ENCODE measurements at places on chromosomes 2 and 18. TPM values are rescaled to one million over a fixed set of nuclear protein-coding genes. Genes with fewer than 3 reads are reported as not detected.

Gene SERPINB13
- not detected for total RNA-seq

- no peaks in the 10 kb centered on the region for H3K36me3 ChIP-seq
- H3K27ac ChIP-seq: no peak overlapping the region
- peak overlapping the region; percentile 51 for H3K4me3 ChIP-seq
- H3K4me1 ChIP-seq: peaks cover 18% of the 10 kb centered on the region
Measured at GRCh38 chr2:26172189-26172870, 558 bp upstream of the GAREM2 start.

DNA sequence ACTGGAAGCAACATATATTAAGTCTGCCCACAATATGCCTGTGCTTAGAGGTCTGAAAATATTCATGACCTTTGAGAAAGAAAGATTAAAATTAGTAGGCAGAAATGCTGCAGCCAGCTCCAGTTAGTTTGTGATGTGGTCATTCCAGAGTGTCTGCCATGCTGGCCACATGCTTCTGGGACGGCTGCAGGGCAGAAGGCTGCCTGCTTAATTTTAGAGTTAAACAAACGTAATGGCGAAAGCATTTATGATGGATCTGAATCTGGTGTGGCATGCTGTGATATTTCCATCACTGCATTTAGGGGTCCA is 95.4 kb downstream of the FHOD3 start:
- no peak overlapping the region for H3K4me3 ChIP-seq
- H3K36me3 ChIP-seq: no peaks in the 10 kb centered on the region
- no peak overlapping the region for H3K27ac ChIP-seq
- H3K27me3 ChIP-seq: no peaks in the 10 kb centered on the region
- no peak for DNase-seq
- H3K4me1 ChIP-seq: peaks cover 11% of the 10 kb centered on the region

GRCh38 chr2:45242161-45242741 is 233.0 kb upstream of the SIX2 start:
- H3K4me3 ChIP-seq: no peak overlapping the region
- no peaks in the 10 kb centered on the region for H3K36me3 ChIP-seq
- peaks cover 21% of the 10 kb centered on the region for H3K4me1 ChIP-seq
- H3K27ac ChIP-seq: no peak overlapping the region
- H3K27me3 ChIP-seq: no peaks in the 10 kb centered on the region

DNA sequence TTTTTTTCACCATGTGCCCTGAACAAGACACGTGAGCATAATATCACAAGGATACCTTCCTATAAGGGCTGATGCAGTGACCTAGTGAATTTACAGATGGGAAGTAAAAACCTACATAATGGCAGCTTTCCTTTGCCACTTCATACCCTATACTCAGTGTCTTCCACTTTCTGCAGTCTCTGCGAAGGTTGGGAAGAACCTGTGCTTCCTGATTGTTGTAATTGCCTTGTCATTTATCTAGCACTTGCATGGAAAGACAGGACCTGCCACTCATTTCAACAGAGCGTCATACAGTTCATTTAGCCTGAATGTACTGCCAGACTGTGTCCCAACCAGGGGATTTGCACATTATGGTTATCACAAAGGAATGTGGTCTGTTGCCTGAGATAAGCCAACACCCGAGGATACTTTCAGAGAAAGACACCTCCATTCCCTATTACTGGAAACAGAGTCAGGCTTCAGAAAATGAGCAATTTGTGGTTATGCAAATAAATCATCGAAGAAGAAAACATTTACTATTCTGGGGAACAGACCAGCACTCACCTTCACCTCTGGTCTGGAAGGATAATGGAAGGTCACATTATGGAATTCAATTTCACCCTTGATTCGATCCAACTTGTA is 55.0 kb downstream of the ABCB11 start:
- DNase-seq: no peak
- H3K36me3 ChIP-seq: no peaks in the 10 kb centered on the region
